Activated T-helper 1 cell treated with anti-CD3 and anti-CD28 coated beads, Interleukin-12 subunit alpha, Interleukin-12 subunit beta, Interleukin-2, Interleukin-4 antibody, amounts not matched to agents 30 ng/mL and 10 ng/mL and 1 ng/mL, durations not matched to agents 14 hours and 24 hours and 36 hours (primary cell): ENCODE measurements at places on chromosomes 3 and 15.

GRCh38 chr15:98905963-98906711, 101.5 kb downstream of the PGPEP1L start:
- H3K4me1 ChIP-seq = peaks cover 16% of the 10 kb centered on the region
- no peak overlapping the region for H3K27ac ChIP-seq
- no peaks in the 10 kb centered on the region for H3K27me3 ChIP-seq

DNA sequence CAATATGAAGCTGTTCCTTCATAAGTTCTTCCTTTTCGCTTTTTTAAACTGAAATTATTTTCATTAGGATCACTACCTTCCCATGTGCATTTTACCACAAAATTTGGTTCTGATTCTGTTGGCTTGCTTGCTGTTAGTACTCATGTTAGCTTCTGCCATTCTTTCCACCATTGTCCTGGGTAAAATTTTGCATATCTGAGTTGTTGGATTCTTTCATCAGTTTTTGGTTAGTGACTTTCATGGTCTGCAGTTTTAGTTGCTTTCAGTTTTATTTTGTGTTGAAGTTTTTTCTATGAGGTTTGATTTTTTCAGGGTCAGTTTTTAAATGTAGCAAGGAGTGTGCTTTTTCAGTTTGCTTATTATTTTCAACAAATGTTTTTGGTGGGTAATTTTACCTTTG, 71.9 kb downstream of the SMAD3 start:
- H3K4me3 ChIP-seq = peak overlapping the region; percentile 21
- peaks cover 47% of the 10 kb centered on the region for H3K36me3 ChIP-seq
- DNase-seq = no peak
- peak overlapping the region; percentile 81 for H3K27ac ChIP-seq
- H3K4me1 ChIP-seq = peaks cover 100% of the 10 kb centered on the region

- no peak overlapping the region for H3K4me3 ChIP-seq
- peaks cover 14% of the 10 kb centered on the region for H3K4me1 ChIP-seq
- DNase-seq = no peak
- peaks cover 10% of the 10 kb centered on the region for H3K27me3 ChIP-seq
- H3K27ac ChIP-seq = peak overlapping the region; percentile 4
Measured at GRCh38 chr3:53711387-53711786, 134.8 kb downstream of the CHDH start.

DNA sequence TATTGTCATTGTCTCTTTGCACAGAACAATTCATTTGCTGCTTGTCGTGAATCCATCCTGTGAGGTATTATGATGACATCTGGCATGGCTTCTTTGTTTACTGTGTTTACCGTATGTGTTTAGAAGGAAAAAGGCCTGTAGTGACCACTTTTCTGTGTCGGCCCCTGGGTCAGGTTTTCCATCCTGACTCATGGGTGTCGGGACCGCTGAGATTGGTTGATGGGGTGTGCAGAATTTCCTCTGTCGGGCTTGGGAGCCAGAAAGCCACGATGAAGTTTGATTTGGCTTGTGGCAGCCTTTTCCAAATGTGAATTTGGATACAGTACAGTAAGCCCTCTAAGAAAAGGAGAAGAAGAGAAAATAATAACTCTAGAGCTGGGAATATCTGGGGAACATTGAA, 113.5 kb downstream of the FNDC3B start:
- DNase-seq = no peak
- H3K36me3 ChIP-seq = peaks cover 5% of the 10 kb centered on the region
- H3K27ac ChIP-seq = peak overlapping the region; percentile 5
- peak overlapping the region; percentile 3 for H3K4me3 ChIP-seq
- H3K27me3 ChIP-seq = no peaks in the 10 kb centered on the region
- H3K4me1 ChIP-seq = peaks cover 37% of the 10 kb centered on the region

DNA sequence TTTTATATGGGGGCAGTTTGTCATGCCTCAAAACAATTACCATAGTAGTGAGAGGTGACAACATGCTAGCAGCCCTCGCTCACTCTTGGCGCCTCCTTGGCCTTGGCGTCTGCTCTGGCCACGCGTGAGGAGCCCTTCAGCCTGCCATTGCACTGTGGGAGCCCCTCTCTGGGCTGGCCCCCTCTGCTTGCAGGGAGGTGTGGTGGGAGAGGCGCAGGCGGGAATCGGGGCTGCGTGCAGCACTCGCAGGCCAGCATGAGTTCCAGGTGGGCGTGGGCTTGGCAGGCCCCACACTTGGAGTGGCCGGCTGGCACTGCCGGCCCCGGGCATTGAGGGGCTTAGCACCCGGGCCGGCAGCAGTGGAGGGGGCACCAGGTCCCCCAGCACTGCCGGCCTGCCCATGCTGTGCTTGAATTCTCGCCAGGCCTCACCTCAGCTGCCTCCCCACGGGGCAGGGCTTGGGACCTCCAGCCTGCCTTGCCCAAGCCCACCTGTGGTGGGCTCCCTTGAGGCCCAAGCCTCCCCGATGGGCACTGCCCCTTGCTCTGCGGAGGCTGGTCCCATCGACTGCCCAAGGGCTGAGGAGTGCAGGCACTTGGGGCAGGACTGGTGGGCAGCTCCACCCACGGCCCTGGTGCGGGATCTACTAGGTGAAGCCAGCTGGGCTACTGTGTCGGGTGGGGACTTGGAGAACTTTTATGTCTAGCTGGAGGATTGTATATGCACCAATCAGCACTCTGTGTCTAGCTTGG, 38.8 kb upstream of the EIF5A2 start:
- no peak overlapping the region for H3K4me3 ChIP-seq
- no peak overlapping the region for H3K27ac ChIP-seq
- peaks cover 9% of the 10 kb centered on the region for H3K27me3 ChIP-seq
- no peaks in the 10 kb centered on the region for H3K36me3 ChIP-seq

- DNase-seq = no peak
- H3K36me3 ChIP-seq = no peaks in the 10 kb centered on the region
- no peaks in the 10 kb centered on the region for H3K4me1 ChIP-seq
- no peak overlapping the region for H3K4me3 ChIP-seq
- H3K27ac ChIP-seq = no peak overlapping the region
- no peaks in the 10 kb centered on the region for H3K27me3 ChIP-seq
Measured at GRCh38 chr3:175526191-175526590, 667.1 kb downstream of the NAALADL2 start.

GRCh38 chr3:172464306-172464705, 16.1 kb upstream of the GHSR start:
- no peak overlapping the region for H3K4me3 ChIP-seq
- H3K27ac ChIP-seq = no peak overlapping the region
- peaks cover 9% of the 10 kb centered on the region for H3K4me1 ChIP-seq
- no peaks in the 10 kb centered on the region for H3K36me3 ChIP-seq

DNA sequence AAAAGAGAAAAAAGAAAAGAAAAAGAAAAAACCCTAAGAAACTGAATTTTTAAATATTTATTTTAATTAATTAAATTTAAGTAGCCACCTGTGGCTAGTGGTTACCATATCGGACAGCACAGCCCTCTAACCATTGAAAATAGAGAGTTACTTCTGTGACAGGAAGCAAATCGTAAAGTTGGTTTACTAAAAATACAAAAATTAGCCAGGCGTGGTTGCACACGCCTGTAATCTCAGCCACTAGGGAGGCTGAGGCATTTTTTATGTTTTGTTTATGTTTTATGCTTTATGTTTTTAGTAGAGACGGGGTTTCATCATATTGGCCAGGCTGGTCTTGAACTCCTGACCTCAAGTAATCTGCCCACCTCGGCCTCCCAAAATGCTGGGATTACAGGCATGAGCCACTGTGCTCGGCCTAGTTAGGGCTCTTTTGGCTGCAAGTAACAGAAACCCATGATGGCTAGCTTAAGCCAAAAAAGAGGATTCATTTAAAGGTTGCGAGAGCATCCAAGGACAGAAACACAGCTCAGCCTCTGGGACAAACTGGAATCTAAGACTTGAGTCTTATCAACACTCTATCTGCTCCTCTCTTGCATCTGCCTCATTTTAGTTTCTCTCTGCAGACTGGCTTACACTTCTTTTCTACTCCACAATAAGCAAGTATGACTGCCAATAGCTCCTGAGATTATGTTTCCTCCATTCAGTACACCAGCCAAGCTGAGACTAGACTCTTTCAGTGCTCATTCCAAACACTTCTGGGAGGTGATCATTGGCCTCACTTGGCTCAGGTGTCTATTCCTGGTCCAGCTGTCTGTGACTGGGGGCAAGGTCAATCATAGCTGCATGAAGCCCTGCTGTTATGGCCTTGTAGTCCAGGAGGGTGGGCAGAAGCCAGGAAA, 6.8 kb upstream of the SKIL start:
- peaks cover 14% of the 10 kb centered on the region for H3K4me1 ChIP-seq
- no peak overlapping the region for H3K4me3 ChIP-seq
- DNase-seq = no peak
- peaks cover 12% of the 10 kb centered on the region for H3K27me3 ChIP-seq
- no peak overlapping the region for H3K27ac ChIP-seq
- no peaks in the 10 kb centered on the region for H3K36me3 ChIP-seq

GRCh38 chr15:63494408-63494807, 10.0 kb upstream of the USP3 start:
- no peaks in the 10 kb centered on the region for H3K36me3 ChIP-seq
- no peaks in the 10 kb centered on the region for H3K27me3 ChIP-seq
- no peak overlapping the region for H3K4me3 ChIP-seq
- peaks cover 13% of the 10 kb centered on the region for H3K4me1 ChIP-seq
- H3K27ac ChIP-seq = peak overlapping the region; percentile 26
- no peak for DNase-seq

- H3K27me3 ChIP-seq = peaks cover under 1% of the 10 kb centered on the region
- H3K36me3 ChIP-seq = no peaks in the 10 kb centered on the region
- no peak overlapping the region for H3K4me3 ChIP-seq
- DNase-seq = no peak
Measured at GRCh38 chr3:28598165-28598564, 249.5 kb upstream of the AZI2 start.

- H3K4me1 ChIP-seq = peaks cover 38% of the 10 kb centered on the region
- peaks cover 6% of the 10 kb centered on the region for H3K36me3 ChIP-seq
- no peaks in the 10 kb centered on the region for H3K27me3 ChIP-seq
- no peak for DNase-seq
- no peak overlapping the region for H3K4me3 ChIP-seq
Measured at GRCh38 chr3:155889212-155889611, 18.8 kb downstream of the GMPS start.

DNA sequence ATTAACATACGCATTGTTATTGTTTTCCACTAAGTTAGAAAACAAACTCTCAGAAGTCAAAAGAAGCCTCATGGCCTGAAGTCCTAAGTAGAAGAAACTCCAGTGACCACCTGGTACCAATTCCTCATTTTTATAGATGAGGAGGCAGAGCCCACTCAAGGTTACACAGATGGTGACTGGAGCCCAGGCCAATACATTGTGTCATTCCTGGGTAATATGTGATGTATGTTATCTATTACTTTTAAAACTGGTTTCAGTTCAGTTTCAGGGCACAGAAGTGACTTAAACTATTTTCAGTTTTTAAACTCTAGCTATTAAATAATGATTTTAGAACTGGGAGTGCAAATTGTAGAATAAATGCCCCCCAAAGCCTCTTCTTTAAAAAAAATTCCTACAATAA, 66.7 kb upstream of the STXBP5L start:
- no peak overlapping the region for H3K4me3 ChIP-seq
- H3K4me1 ChIP-seq = no peaks in the 10 kb centered on the region
- H3K27me3 ChIP-seq = peaks cover 10% of the 10 kb centered on the region

DNA sequence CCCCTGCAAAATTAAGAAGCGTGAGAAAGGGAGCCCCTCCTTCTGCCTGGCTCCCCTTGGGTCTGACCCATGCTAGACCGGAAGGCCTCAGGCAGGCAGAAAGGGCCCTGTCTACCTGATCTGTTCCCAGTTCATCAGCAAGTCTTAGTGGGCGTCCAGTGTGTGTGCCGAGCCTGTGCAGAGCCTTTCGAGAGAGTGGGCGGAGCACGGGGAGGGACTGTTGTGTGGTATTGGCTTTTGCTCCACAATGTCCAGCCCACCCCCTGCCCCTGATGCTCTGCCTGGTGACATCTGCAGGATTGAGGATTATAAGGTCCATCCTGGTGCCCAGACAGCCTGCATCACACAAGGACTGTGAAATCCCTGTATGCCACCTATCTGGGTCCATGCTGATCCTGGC, 82.9 kb downstream of the CHDH start:
- no peak for DNase-seq
- peaks cover 6% of the 10 kb centered on the region for H3K27me3 ChIP-seq
- H3K27ac ChIP-seq = no peak overlapping the region
- no peak overlapping the region for H3K4me3 ChIP-seq

DNA sequence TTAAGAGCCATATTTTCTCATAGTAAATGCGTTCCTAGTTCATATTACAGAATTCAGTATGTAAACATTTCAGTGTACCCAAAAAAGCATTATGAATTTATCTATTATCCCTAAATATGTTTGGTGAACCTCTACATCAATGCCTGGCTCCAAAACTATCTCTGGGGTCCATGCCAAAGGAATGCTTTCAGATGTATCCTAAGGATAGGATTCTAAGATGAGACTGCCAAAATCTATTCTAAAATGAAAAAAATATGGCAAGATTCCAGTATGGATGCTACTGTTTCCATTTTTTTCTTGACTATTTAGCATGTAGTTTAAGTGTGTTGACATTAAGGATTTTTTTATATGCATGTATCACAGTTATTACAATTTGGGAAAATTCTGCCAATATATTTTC, 18.8 kb downstream of the EIF5A2 start:
- H3K4me3 ChIP-seq = no peak overlapping the region
- peaks cover 2% of the 10 kb centered on the region for H3K36me3 ChIP-seq
- H3K27ac ChIP-seq = no peak overlapping the region
- H3K4me1 ChIP-seq = no peaks in the 10 kb centered on the region
- DNase-seq = no peak

DNA sequence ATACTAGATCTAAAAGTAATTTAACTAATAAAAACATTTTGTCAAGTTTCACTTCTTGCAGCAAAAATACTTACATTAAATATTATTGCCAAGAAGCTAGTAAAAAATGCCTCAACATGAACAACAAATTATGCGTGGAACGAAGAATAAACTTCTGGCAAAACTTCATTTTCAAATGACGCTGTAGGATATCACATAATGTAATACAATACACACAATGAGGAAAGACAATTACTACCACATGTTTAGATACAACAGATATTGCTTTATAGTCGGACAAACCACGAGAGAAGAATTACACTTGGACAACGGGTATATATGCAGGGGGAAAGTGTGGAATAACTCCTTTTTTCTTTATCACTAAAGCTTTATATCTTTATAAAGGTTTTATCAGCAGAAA, 21.6 kb downstream of the P3H2 start:
- H3K27me3 ChIP-seq = peaks cover 7% of the 10 kb centered on the region
- no peak overlapping the region for H3K27ac ChIP-seq
- H3K4me1 ChIP-seq = peaks cover 8% of the 10 kb centered on the region
- H3K36me3 ChIP-seq = no peaks in the 10 kb centered on the region
- no peak overlapping the region for H3K4me3 ChIP-seq

- H3K36me3 ChIP-seq = no peaks in the 10 kb centered on the region
- no peak for DNase-seq
- no peak overlapping the region for H3K4me3 ChIP-seq
- peaks cover 6% of the 10 kb centered on the region for H3K27me3 ChIP-seq
- no peak overlapping the region for H3K27ac ChIP-seq
Measured at GRCh38 chr15:80512726-80513660, 108.8 kb downstream of the ARNT2 start.

- peaks cover 4% of the 10 kb centered on the region for H3K27me3 ChIP-seq
- peaks cover 4% of the 10 kb centered on the region for H3K36me3 ChIP-seq
- DNase-seq = no peak
- H3K27ac ChIP-seq = no peak overlapping the region
Measured at GRCh38 chr3:15347737-15348110, 15.3 kb upstream of the SH3BP5 start.
